ENCODE measurements at places on chromosomes 5 and 9.

DNA sequence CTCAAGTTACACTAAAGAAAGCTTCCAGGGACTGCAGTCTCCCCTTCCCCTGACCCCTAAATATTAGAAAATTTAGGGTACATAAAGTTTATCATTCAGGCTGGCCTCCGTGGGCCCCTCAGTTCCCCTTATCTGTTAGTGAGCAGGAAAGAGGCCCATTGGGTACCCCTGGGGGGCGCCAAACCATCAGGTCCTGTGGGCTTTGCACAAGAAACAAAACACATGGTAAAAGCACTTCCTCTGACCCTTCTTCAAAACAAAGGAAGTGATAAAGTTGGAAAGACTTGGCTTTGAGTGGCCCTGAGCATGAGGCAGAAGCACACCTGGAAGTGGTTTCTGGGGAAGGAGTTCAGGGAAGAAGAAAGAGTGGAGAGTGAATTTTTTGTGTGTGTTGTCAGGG lies 213.0 kb downstream of the SMARCA2 start:
- peak; percentile 48 for DNase-seq

- DNase-seq, result no peak
These were observed 17.9 kb downstream of the LMAN2 start for GRCh38 chr5:177333420-177334154.

DNA sequence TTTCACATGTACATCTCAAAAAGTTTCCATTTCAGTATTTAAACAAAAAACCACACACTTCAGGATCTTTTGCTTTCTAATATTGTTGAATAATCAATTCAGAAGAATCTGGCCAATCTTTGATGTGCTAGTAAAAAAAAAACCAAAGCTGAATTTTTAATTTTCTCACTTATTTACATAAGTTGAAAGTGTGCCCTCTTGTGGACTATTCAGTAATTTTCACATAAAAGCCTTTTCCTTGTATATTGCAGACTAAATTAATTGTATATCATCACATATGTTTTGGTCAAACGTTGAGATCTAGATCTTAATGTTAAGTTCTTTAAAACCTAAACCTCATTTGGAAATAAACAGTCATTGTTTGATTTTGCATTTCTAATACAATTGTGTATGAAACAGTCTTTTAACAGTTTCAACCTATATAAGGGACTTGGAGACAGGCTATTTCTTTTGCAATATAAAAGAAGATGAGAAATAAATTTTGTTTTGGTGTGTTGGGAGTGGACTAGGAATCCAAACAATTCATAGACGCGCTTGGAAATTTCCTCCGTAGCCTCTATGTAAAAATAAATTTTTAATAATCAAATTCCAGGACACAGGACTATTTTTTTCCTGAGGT lies 68.1 kb downstream of the NIPBL start:
- DNase-seq, result peak; percentile 63

DNA sequence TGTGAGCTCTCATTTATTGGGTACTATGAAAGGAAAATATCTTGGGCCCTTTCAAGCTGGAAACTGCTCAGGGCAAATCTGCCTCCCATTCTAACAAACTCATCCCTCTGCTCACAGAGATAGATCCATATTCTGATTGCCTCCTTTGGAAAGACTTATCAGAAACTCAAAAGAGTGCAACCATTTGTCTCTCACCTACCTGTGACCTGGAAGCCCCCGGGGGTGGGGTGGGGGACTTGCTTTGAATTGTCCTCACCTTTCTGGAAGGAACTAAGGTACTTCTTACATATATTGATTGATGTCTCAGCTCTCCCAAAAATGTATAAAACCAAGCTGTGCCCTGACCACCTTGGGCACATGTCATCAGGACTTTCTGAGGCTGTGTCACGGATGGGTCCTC lies 125.3 kb downstream of the ATP10B start:
- no peak for DNase-seq

DNA sequence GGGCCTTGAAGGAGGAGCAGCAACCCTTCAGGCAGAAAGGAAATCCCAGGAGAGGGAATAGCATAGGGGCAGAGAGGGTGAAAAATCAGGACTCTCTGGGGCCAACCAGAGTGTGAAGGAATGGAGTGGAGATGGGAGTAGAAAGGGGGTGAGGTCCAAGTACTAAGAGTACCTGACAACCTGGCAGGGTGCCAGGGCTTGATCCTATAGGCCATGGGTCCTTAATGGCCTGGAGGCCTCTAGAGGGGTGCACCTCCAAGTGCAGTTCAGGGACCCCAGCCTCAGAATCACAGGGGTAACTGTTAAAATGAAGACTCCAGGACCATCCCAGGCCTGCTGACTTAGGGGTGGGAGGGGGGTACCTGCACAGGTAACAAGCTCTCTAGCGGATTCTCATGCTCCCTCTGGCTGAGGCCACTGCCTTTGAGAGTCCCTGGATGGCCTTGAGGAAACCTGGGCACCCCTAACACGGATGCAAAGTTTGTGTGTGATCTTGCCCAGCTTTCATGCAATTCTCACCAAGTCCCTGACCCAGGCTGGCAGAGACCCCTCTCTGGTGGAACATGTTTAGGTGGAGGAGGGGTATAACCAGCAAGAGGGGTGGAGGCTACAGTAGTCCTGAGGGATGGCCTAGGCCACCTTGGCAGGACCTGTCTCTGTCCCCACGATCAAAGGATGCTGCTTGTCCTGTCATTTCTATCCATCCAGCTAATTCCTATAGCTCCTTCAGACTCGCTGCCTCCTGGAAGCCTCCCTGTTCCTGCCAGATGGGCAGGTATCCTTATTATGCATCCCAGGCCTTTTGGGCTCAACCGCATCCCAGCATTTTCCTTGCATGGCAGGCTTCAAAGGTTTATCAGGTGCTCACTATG lies 17.6 kb upstream of the CSF1R start:
- no peak for DNase-seq

GRCh38 chr9:109048822-109049221 lies 35.5 kb upstream of the CTNNAL1 start:
- DNase-seq, result no peak
